ENCODE measurements at places on chromosomes 6 and 20.
A peak's percentile ranks its signal among the peaks of the same experiment; 100 is the strongest.

- DNase-seq: peak; percentile 68
Measured at GRCh38 chr6:165850434-165851019, 187.5 kb upstream of the PDE10A start.

DNA sequence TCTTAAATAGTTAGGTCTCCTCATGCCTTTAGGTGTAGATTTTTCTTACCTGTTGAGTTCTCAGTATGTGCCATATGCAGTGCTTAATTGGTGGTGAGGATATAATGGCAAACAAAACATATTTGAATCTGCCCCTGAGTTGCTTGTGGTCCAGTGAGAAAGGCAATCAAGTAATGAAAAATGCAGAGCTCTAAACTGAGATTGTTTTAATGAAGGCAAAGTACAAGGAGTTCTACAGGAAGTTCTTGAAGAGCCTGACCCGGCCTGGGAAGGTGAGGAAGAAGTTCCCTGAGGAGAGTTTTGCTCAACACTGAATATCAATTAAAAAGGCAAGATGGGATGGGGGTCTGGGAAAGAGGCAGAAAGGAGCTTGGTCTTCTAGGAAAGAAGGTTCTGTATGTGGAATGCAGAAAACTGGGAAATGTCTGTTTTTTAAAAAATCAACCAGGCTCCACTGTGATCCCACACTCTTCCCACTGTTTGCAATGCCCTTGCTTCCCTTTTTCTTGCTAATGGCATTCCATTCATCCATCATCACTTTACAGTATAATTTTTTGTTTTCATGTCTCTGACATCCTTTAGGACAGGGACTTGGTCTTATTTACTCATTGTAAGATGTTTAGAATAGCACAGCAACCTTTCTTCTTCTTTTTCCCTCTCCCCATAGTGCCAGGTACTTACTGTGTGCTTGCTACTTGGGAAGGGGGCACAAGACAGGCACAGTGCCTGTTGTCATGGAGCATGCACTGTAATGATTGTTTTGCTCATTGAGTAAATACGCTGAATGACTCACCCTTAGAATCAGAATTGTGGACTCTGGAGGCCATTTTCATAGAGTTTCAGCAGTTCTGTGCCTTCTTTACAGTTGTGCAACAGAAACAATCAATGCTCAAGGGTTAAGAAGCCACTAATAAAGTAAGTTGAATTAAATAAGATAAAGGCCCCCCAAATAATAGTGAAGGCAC, 64.3 kb downstream of the ANKS1A start:
- DNase-seq: no peak

GRCh38 chr6:24640166-24640565, 5.8 kb downstream of the KIAA0319 start:
- DNase-seq: no peak

- DNase-seq: no peak
Measured at GRCh38 chr20:37850724-37851355, 52.1 kb upstream of the VSTM2L start.

GRCh38 chr20:63035603-63036185, 28.9 kb upstream of the BHLHE23 start:
- no peak for DNase-seq

GRCh38 chr6:42659806-42660205, 62.6 kb downstream of the PRPH2 start:
- DNase-seq: no peak

GRCh38 chr6:89642956-89643355, 4.4 kb upstream of the LYRM2 start:
- DNase-seq: no peak

GRCh38 chr6:128471907-128472306, 48.5 kb downstream of the PTPRK start:
- no peak for DNase-seq

- no peak for DNase-seq
Measured at GRCh38 chr20:19658137-19658536, 99.9 kb upstream of the RIN2 start.

GRCh38 chr6:43014434-43014909, 423 bp downstream of the KLHDC3 start:
- DNase-seq: no peak

- no peak for DNase-seq
Measured at GRCh38 chr6:12328701-12329100, 38.5 kb downstream of the EDN1 start.

- no peak for DNase-seq
Measured at GRCh38 chr6:124887872-124888580, 74.2 kb upstream of the RNF217 start.

GRCh38 chr6:150641398-150642139, 41.9 kb downstream of the PLEKHG1 start:
- no peak for DNase-seq

DNA sequence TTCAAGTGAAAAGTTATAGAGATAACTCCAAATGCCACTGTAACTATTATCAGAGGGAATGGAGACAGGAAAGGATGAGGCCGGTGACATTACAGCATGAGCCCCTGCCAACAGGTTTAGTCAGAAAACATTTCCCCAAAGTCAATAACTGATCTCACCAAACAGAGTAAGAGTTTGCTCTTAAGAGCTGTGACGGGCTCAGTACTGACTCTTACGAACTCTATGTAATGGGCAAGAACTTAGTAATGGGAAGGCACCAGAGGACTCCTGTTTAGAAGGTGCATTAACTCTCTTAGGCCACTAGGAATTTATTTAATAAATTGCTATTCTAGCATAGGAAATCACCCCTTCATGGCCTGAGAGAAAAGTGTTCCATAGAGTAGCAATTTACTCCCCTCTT, 76.8 kb downstream of the SAMD5 start:
- no peak for DNase-seq
